NCI-H1694 treated with DMSO at 0.1 percent for 48 hours (cell line): ENCODE measurements at places on chromosomes 6 and 20.

- no peak for DNase-seq
Observed at GRCh38 chr6:44161997-44162338, 3.3 kb downstream of the CAPN11 start.

- DNase-seq, result no peak
Observed at GRCh38 chr20:38728191-38728781, 4.0 kb downstream of the SLC32A1 start.

- DNase-seq, result no peak
Observed at GRCh38 chr6:82076916-82077315, 170.6 kb downstream of the IBTK start.

DNA sequence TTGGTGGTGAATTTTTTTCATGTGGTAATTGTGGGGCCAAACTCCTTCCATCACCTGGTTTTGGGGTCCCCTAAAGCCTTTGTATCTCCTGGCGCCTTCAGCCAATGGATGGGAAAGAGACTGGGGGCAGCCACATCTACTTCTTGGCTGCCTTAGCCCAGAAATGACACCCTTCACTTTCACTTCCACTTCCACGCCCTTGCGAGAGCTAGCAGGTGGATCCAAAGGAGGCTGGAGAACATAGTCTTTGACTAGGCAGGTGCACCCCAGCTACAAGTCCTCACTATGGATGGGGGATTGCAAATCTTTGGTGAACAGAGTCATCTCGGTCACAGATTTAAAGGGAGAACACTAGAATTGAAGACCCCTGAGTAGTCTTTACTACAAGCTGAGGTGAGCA is 70.8 kb downstream of the NDUFAF5 start:
- no peak for DNase-seq

- DNase-seq, result no peak
Observed at GRCh38 chr6:3403238-3404173, 53.3 kb downstream of the SLC22A23 start.

DNA sequence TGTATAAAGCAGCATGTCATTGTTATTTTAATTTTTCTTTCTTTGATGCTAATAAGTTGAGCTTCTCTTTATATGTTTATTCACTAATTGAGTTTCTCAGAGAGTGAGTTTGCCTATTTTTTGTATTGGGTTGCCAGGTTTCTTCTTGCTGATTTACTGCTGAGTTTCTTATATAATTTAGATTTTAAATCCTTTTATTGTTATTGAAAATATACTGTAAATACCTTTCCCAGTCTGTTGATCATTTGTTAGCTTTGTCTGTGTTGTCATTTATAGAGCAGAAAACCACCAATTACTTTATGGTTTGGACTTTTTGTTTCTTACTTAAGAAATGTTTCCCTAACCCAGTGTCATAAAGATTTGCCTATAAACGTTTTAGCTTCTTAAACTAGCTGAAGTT is 17.1 kb upstream of the RIMS4 start:
- no peak for DNase-seq

- no peak for DNase-seq
Observed at GRCh38 chr6:114586298-114586697, 243.5 kb upstream of the HS3ST5 start.

- DNase-seq, result no peak
Observed at GRCh38 chr20:52826722-52827121, 145.4 kb upstream of the TSHZ2 start.
